ENCODE measurements at places on chromosomes 13 and 19.

DNA sequence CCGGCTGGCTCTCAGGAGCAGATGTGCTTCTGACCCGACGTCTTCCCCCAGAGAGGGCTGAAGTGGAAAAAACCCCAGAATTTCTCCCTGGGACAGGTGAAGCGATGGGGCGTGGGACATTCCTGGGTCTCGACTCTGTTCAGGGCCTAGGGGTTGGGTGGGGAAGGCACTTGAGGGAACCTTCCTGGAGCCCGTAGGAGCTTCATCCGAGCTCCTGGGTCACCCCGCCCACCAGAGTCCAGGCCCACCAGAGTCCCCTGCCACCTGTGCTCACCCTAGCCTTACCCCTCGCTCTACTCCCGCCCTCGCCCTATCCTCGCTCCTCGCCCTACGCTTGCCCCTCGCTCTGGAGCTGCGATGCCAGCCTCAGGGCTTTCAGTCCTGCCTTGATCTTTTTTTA, 23.2 kb downstream of the EPN1 start:
- no peak for DNase-seq

DNA sequence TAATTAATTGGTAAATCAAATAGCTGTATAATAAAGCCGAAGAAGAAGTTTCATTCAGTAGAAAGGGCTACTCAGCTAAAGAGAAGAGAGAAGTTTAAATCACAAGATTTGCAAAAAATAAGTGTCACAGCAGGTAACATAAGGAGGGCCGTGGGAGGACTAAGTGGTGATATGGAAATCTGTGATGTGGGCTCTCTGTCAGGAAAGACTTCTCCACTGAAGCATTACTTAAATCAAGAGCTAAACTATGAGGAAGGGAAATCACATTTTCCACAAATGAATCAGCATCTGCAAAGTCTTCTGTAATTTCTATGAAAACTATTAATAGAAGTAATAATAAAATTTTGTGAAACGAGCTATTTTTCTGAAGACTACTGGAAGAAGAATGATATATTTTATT, 153.8 kb downstream of the PCDH9 start:
- no peak for DNase-seq

DNA sequence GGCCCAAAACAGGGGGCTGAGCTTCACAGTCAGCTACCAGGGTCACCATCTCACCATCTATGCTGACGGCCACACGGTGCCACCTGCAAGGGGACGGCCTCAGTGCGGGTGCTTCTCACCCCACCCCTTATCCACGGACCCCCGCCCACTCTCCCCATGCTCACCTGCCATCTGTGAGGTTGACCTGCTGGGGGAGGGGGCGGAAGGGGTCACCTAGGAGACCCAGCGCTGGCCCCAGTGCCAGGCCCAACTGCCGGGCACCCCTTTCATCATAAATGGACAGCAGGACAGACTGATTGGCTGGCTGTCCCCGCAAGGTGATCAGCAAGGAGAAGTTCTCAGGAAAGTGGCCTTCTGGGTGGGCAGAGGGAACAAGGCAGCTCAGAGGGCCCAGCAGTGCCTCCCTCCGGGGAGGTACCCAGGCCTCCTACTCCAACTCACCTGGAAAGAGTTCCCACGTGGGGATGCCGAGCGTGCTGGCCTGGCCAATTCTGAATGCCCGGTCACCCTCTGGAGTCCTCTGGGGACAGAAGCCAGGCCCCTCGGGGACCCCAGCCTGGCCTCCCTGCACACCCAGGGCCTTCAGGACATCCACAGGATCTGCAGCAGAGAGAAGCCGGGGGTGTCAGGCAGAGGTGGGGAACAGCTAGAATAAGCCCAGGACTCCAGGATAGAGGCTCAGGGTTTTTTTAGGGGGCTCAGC, 4.5 kb downstream of the COL5A3 start:
- no peak for DNase-seq

GRCh38 chr13:46884531-46884930, 12.3 kb downstream of the HTR2A start:
- DNase-seq, result no peak

DNA sequence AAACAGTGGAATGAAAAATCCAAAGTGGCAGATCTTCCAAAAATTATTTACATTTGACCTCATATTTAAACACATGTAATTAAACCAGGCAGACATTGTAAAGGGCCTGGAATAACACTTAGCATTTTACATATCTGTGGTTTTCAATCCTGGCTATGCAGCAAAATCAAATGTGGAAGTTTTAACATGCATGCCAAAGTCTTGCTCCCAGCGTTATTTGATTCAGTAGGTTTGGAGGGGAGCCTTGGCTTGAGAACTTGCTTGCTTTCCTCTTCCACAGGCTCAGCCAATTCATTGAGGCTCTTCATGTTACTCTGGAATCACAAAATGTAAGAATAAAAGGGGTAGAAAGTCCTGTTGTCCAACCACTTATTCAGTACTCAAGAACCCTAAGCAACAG, 42.5 kb upstream of the INTS6 start:
- DNase-seq, result no peak

- no peak for DNase-seq
Observed at GRCh38 chr13:109389892-109390345, 396.5 kb downstream of the IRS2 start.

DNA sequence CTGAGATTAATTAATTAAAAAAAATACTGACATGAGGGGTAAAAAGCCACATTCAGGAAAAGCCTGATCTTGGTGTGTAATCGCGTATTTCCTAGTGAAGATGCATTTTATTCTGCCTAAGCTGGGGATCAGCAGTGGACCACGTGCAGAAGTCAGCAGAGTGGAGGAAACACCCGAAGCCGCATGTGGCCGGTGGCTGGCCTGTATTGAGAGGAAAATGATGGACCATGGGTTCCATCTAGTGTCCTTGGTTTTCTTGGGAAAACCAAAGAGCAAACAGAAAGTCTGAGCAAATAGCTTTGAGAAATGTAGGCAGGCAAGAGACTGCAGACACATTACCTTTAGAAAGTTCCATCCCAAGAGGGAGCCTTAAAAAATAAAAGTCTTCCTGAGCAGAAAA, 23.7 kb upstream of the SHISA2 start:
- no peak for DNase-seq

- DNase-seq, result no peak
Observed at GRCh38 chr19:29783627-29784190, 28.1 kb upstream of the CCNE1 start.

DNA sequence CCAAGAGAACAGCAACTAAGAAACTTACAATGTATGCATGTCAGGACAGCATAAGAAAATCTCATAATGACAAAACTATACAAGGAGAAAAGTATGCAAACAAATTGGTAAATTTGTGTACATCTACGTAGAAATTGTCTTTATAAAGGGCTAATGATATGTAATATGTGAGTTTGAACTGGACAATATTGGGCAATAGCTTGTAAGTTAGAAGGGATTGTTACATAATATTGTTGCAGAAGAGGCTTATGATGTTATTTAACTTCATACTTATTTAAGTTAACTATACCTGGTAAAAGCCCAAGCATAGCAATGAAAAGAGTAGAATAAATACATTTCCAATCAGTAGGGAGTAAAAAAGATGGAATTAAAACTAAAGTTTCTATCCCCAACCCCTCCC, 134.0 kb downstream of the MAB21L1 start:
- no peak for DNase-seq

DNA sequence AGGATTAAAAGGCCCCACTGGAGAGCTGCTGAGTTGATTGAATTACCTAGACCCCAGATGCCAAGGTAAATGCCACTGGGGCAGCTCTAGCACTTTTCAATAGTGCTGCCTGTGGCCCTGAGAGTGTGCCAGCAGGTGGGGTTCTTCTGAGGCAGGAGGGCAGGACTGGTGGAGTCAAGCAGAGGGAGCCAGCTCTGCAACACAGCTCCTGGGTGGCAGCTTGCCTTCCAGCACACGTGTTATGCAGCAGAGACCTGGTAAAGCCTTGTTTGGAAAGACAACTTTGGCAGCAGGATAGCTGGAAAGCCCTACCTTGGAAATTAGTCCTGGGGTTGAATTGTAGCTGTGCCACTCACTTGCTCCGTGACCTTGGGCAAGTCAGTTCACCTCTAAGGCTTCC, 306.6 kb downstream of the ATP8A2 start:
- no peak for DNase-seq

DNA sequence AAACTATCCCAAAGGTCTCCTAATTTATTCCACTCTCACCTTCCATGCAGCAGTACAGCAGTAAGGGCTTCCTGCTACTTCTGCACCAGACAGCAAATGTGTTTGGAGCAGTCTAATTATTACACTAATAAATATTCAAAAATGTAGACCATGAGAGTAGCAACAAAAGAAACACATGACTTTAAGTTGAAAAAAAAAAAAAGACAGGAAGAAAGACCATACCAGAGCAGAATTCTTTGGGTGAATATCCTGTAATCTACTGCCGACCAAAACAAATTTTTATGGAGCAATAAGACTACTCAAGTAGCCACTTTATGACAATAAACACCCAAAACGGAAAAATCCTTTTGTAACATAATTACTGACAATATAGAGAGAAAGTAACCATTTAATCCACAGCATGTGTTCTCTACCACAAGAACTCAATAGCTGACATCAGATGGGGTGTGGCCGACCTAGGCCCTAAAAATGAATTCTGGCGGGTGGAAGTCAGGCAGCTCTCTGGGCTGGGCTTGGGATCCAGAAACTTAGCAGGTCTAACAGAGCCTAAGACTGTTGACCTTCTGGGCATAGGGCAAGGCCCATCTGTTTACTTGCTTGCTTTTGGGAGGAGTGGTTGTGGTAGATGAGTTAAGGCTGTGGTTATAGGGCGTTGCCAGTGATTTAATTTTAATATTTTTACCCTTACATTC, 4.6 kb downstream of the KLF12 start:
- DNase-seq, result no peak

DNA sequence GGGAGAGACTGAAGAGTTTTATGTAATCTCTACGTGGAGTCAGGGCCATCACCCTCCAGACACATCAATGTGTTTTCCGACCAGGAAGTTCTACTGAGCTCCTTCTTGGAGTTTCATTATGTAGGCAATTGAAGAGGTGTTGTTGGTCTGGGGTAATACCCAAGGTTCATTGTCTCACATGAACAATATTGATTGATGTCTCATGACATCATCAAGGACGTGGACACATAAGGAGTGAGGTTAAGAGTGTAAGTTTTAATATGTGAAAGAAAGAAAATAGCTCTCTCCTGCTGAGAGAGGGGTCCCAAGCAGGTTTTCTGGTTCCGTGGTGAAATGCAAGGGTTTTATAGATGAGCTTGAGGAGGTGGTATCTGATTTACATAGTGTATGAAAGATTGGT, 280.7 kb upstream of the MIR17HG start:
- DNase-seq, result no peak

DNA sequence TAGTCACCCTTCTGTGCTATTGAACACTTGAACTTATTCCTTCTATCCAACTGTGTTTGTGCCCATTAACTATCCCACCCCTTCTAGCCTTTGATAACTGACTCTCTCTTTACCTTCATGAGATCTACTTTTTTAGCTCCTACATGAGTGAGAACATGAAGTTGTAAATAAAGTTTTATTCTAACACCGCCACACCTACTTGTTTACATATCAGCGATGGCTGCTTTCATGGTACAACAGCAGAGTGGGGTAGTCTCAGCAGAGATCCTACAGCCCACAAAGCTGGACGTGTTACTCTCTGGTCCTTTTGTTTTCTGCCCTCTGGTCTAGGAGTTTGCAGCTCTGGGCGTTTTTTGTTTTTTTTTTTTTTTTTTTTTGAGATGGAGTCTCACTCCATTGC, 23.7 kb downstream of the VSTM1 start:
- DNase-seq, result no peak

DNA sequence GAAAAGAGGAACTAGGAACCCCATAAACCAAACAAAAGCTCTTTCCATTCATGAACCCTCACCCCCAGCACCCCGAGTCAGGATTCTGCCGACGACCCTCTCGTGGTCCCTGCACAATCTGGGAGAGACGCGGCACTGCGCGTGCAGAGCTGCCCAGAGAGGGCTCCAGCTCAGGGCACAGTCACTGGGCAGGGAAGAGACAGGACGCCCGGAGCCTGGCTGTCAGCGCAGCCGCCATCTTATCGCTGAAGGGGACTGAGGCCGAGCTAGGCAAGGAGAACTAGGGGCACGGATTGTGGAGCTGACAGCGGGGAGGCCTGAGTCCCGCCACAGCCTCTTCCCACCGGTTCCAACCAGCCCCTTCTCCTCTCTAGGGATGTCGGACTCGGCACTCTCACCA, 349 bp downstream of the ZNF98 start:
- DNase-seq, result no peak

GRCh38 chr13:44165221-44165888, 208.3 kb upstream of the SERP2 start:
- DNase-seq, result no peak

GRCh38 chr19:10270616-10271394, at the start of gene ICAM1:
Gene ICAM1, plus strand, starts transcription at chr19:10271120. Its CDS starts 40 bp downstream, at chr19:10271160.
- peak; percentile 48 for DNase-seq

DNA sequence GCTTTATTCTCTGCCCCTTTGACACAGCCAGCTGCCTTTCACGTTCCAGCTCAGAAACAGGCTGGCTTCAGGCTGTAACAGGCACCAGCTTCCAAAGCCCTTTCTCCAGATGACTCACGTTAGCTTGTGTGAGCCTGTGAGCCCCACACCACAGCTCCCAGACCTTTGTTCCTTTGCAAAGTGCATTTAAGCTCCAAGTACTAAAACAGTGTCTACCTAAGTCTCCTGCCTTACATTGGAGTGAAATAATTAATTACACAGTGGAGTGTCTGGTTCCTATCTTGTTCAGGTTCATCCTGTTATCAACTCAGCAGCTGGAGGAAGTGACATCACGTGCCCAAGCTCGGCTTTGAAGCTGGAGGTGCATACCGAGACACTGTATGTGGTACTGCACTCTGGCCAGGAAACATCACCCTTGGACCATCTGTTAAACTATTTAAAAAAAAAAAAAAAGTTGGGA, 475.8 kb downstream of the FOXO1 start:
- peak; percentile 94 for DNase-seq

- DNase-seq, result no peak
Observed at GRCh38 chr13:33575378-33575777, 242.6 kb upstream of the RFC3 start.

- no peak for DNase-seq
Observed at GRCh38 chr19:47049307-47049700, 880 bp upstream of the TMEM160 start.

GRCh38 chr13:84050536-84050935, 168.3 kb upstream of the SLITRK1 start:
- no peak for DNase-seq

- DNase-seq, result peak; percentile 56
Observed at GRCh38 chr19:17703824-17704463, 15.3 kb upstream of the MAP1S start.
